Calu3 (cell line): ENCODE measurements at places on chromosomes 2 and 18.

- H3K4me1 ChIP-seq: no peaks in the 10 kb centered on the region
- DNase-seq: no peak
- H3K36me3 ChIP-seq: peaks cover 33% of the 10 kb centered on the region
- H3K4me3 ChIP-seq: no peak overlapping the region
These were observed 11.4 kb downstream of the DARS1 start for GRCh38 chr2:135974036-135974435.

DNA sequence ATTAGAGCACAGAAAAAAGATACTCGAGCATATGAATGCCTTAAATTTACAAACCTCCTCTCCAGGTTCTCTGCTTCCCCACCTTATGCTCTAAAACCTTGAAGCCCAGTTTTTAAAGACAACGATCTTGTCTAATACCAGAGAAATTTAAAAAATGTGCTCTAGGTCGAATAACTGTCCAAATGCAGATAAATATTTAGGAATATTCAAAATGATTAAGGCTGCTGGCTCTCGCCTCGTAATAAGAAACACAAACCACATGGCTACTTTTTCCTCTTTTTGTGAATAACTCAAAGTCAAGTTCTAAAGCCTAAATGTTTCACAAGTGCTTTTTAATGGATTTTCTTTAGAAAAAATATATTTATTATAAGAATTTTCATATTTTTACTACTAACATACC, 101.3 kb downstream of the SATB2 start:
- DNase-seq: no peak
- H3K4me3 ChIP-seq: no peak overlapping the region
- H3K4me1 ChIP-seq: no peaks in the 10 kb centered on the region
- no peaks in the 10 kb centered on the region for H3K27me3 ChIP-seq

DNA sequence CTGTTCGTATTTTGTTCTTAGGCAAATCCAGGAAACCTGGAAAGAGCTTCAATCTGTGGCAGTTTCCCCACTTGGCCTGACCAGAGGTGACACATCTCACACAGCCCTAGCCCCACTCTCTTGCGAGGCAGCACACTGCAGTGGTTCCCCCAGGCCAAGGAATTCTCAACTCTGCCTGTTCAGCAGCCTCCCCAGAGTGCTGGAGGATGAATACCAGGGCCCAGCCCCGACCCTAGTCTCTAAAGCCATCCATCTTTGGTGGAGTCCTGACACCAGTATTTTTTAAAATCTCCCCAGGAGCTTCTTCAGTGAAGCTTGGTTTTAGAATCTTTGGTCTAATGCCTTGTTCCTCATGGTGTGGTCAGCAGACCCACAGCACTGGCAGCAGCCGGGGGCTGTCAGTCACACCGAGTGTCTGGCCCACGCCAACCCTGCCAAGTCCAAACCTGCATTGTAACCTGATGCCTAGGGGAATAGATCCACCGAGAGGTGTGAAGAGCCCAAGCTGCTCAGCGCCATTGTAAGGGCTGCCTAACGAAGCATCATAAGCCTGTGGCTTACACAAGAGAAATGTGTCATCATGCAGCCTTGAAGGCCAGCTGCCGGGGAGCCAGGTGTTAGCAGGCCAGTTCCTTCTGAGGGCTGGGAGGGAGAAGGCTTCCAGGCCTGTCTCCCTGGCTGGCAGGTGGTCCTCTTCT, 428.7 kb upstream of the ID2 start:
- H3K27me3 ChIP-seq: no peaks in the 10 kb centered on the region
- H3K27ac ChIP-seq: no peak overlapping the region

GRCh38 chr18:49030138-49030537, 79.4 kb upstream of the SMAD7 start:
- DNase-seq: no peak
- no peaks in the 10 kb centered on the region for H3K36me3 ChIP-seq
- H3K27ac ChIP-seq: no peak overlapping the region
- H3K27me3 ChIP-seq: peaks cover 8% of the 10 kb centered on the region
- H3K4me1 ChIP-seq: no peaks in the 10 kb centered on the region

- H3K36me3 ChIP-seq: no peaks in the 10 kb centered on the region
- no peak for DNase-seq
- H3K27me3 ChIP-seq: no peaks in the 10 kb centered on the region
- H3K27ac ChIP-seq: no peak within 1 kb of the TSS
- no peak within 1 kb of the TSS for H3K4me3 ChIP-seq
- H3K4me1 ChIP-seq: no peaks in the 10 kb centered on the region
These were observed at the start of gene TEKT4 for GRCh38 chr2:94871226-94872087. TEKT4 (plus strand) TSS chr2:94871430; CDS start chr2:94871580, 150 bp downstream.

GRCh38 chr2:108171657-108172056, 68.1 kb upstream of the SULT1C3 start:
- H3K4me1 ChIP-seq: no peaks in the 10 kb centered on the region
- no peak overlapping the region for H3K27ac ChIP-seq
- H3K36me3 ChIP-seq: no peaks in the 10 kb centered on the region
- H3K4me3 ChIP-seq: no peak overlapping the region
- H3K27me3 ChIP-seq: peaks cover 36% of the 10 kb centered on the region
